CD4-positive, alpha-beta T cell treated with Interleukin-2 at 100 ng/mL for 4 hours (primary cell): ENCODE measurements at places on chromosomes 5 and 9.

- no peak for DNase-seq
Observed at GRCh38 chr5:59317774-59318205, 575.7 kb downstream of the PDE4D start.

DNA sequence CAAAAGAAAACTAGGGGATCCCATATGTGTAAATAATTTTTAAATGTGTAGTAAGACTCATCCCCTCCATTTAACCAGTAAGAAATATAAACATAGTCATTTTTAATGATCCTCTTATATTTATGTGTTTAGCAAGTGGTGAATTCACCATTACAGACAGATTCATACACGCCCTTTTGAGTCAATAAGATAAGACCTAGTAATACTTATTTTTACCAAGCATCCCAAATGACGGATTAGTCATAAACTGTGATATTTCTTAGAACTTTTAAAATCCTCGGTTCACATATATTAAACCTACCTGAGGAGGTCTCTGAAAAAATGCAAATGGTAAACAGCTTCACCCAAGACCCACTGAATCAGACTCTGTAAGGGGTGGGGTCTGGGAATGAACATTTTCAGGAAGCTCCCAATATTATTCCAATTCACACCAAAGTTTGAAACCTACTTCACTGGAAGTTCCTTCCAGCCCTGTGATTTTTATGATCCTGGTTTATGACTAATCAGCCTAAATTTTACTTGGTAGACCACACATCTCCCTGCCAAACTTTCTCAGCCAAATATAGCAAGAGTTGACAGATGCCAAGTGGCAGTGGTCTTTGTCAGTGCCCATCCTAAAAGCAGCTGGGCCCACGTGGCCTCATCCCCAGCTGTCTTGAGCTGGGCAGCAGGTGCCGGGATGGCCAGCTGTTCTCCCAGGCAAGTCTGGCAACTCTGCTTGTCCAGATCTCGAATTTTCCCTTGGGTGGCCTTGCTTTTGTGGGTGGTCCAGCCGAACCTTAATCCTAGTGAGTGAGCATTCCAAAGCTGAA is 559.0 kb upstream of the RGMB start:
- DNase-seq = no peak

DNA sequence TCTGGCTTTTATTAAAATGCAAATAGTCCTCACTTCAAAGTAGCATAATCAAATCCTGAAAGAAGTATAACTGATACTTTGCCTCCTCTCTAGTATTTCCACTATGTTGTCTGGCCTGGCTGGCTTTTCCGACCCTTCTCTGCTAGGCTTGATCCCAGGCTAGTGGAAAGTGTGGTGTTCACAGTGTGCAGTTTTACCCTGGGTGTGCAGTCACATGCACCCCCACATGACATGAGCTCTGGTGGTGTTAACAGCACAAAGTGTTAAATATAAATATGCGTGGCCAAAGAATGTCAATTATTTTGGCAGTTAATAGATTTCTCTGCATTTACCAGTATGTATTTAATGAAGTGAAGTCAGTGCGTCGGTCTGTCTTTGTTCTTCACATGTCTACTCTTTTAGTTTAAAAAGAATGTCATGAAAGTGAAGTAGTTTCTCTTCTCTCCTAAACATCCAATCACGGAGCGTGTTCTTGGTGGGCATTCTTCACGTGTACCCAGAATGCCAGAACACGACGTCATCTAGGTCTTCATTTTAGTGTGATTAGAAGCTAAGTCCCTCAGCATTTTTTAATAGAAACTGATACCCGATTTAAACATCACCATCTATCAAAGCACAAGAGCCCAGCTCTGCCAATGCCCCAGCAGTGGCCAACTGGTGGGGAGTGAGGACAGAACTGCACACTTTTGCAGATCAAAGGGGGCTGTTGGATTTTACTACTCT is 286.4 kb downstream of the FANCC start:
- no peak for DNase-seq

DNA sequence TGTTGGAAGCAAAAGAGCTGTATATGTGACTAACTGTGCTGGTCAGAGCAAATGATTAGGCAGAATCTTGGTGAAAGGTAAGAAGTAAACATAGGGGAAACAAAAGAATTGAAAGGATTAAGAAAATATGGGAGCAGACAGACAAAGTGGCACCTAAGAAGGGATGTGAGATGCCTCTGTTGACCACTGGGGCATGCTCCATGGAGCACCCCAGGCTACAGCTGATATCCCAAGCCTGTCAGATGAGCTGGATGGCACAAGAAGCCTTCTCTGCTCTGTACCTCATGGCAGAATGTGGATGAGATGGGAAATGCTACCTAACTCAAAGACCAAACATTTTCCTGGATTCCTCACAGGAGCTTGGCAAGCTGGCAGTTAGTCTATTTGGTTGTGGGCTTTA is 89.3 kb upstream of the SLIT3 start:
- no peak for DNase-seq

GRCh38 chr9:33318781-33319180 is 28.5 kb downstream of the NFX1 start:
- DNase-seq = no peak

DNA sequence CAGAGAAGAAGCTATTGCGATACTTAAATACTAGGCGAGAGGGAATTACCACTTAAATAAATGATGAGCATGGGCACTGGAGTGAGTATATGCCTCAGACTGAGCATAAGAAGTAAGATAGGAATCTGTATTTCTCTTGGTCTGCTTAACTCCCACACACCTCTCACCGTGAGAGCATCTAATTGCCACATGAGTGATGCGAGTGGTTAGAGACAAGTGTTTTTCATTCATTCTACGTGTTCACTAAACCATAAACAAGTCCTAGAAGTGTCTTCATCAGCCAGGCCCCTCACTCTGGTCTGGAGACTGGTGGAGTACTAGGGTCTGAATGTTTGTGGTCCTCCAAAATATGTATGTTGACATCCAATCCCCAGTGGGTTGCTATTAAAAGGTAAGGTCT is 150.2 kb upstream of the SLC12A2 start:
- DNase-seq = no peak

GRCh38 chr5:127878174-127878750 is 175.1 kb downstream of the CCDC192 start:
- no peak for DNase-seq
